ENCODE measurements at places on chromosomes 11 and 22.

- no peak for DNase-seq
These were observed 21.7 kb downstream of the CTTN start for GRCh38 chr11:70420008-70420464.

- DNase-seq, result no peak
These were observed 32.8 kb downstream of the KCNC1 start for GRCh38 chr11:17767301-17767885.

DNA sequence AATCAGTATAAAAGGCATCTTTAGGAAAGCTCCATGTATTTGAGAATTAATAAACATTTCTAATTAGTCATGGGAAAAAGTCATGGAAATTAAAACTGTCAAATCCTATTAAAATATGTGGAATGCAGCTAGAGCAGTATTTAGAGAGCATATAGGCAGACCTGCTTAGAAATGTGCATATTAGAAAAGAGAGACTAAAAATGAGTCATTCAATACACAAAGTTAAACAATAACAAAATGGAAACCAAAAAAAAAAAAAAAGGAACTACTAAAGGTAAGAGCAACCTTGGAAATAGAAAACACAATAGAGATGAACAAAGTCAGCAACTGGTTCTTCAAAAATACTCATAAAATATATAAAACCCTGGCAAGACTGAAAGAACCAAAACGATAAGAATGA, 59.7 kb upstream of the RASSF10 start:
- no peak for DNase-seq

GRCh38 chr22:17057959-17058814, 26.6 kb upstream of the IL17RA start:
- peak; percentile 33 for DNase-seq

DNA sequence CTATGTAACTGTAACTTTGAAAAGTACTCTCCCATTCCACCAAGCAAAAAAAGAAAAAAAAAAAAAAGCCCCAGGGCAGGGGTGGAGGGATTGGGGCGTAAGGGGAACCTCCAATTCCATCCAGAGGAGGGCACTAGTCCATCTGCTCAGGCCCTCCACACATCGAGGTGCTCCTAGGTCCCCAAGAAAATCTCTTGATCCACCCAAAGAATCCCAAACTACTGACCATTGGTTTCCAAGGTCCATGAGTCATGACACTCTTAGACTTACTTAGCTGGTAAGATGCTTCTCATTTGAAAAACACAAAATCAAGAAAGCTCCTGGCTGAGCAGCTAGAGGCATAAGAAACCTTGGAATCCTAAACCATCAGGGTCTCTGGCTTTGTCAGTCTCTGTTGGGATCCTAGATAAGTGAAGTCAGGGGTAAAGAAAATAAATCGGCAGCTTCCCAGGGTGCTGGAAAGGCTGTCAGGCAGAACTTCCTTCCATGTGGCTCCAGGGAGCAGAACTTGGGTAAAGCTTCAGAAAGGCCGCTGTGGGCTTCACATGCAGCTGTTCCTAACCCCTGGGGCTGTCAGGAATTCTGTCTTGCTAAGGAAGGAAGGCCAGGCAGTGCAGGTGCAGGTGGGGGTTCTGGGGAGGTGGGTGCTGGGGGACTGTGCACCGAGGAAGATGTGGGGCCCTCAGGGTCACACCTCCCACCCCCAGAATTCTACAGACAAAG, 49.4 kb upstream of the ADA2 start:
- no peak for DNase-seq

DNA sequence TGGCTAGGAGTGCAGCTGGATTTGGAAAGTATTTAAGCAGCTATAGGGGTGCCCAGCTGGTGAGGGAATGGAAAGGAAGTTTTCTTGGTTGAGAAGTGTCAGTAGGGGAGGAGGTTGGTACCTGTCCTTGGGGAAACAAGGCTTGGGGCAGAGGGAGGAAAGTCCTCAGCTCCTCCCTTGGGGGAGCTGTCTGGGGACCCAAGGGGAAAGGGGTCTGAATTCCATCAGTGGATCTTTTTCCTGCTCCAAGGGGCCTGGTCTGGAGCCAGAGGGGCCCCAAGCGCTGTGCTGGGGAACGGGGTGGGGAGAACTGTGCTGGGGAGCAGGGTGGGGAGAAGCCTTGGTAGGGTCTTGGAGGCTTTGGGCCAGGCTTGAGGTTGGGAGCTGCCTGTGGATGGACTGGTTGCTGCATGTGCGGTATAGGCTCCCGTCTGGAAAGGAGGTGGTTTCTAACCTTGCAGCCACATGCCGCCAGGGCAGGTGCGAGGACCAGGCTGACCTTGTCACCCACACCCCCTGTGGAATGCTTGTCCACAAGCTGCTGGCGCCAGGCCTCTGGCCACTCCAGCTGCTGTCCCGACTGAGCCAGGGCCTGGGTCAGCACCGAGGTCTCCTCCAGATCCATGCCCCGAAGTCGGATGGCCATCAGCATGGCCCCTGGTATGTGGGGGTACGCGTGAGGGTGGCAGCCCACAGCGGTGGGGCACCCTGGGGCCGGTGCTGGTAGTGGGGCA, 963 bp downstream of the TYMP start:
- DNase-seq, result no peak

DNA sequence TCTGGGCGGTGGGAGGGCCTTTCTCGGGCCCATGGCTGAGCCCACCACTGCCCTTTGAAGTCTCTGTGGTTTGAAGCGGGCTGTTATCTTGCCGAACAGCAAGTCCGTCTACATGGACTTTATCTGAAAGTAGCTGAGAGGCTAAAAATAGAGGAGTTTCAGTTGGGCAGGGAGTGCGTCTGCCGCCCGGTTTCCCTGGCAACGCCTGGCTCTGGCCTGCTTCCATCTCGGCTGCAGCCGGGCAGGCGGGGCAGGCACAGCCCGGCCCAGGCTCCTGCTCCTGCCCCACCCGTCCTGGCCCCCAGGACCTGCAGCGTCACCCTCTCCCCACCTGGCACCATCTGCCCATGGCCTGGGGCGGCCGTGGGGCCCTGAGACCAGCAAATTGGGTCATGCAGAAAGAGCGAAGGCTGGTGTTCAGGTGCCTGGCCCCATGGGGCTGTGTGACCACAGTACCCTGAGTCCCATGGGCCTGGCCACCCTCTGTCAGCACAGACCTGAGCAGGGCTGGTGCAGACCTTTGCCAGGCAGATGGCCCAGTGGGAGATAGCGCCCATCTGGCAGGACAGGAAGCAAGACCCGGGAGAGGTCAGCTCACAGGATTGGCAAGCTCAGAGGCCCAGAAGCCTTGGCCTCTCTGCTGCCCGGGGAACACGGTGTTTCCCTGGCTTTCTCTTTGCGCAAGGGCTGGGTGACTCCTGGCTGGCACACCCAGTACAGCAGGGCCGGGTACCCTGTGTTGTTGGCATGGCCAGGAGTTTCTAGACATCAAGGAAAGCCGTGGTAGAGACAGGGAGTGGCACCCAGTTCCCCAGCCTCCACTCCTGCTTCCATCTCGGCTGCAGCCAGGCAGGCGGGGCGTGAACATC, 79.1 kb upstream of the KCNQ1OT1 start:
- peak; percentile 7 for DNase-seq

DNA sequence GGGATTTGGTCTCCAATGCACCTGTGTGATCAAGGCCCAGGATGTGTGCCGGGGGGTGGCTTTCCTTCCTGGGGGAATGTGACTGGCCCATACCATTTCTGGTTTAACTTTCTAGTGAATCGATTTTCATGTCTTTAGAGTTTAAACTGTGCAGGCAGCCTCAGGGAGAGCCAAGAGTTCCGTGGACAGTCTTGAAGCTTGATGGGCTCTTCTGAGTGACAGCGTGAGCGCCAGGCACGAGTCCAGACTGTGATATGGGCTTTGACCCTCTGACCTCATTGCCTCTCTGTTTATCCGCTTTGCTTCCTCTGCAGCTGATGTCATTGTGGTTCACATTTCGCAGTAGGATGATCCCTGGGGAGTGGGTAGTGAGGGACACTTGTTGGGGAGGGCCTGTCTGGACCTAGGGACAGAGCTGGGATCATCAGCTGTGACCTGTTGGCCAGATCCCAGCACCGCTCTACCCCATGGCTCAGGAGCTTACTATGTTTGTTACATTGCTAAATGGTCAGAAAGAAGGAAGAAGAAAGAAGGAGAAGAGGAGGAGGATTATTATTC, 80.6 kb upstream of the CLDN5 start:
- no peak for DNase-seq

- DNase-seq, result no peak
These were observed 615.9 kb upstream of the FAT3 start for GRCh38 chr11:91608677-91609076.

- no peak for DNase-seq
These were observed 15.9 kb downstream of the PICALM start for GRCh38 chr11:86052693-86053641.

- no peak for DNase-seq
These were observed 566 bp downstream of the DDB1 start for GRCh38 chr11:61332281-61332796.

GRCh38 chr11:123357990-123358827, 71.9 kb upstream of the GRAMD1B start:
- DNase-seq, result no peak

DNA sequence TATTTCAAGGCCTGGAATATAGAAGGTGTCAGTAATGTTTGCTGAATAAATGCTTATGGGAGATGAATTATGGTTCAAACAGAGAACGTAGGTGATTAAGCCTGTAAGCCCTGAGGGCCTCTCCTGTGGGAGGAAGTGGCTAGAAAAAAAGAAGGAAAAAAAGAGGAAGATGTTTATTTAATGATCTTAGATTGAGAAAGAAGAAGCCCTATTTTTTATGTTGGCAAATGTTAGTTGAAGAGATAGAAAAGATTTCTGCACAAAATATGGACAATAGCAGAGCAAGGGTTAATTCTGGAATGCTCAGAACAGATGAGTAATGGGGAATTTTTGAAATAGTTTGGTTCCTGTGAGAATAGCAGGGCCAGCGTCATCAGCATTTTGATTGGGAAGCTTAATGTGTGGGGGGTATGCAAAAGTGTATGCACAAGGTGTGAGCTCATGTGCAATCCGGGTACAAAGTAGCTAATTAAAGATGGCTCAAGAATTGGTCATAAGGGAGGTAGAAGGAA, 95.7 kb downstream of the TEAD1 start:
- DNase-seq, result no peak

- DNase-seq, result no peak
These were observed 993.3 kb downstream of the BRD1 start for GRCh38 chr22:48834404-48834803.

- DNase-seq, result no peak
These were observed 767.9 kb upstream of the API5 start for GRCh38 chr11:42543844-42544419.

DNA sequence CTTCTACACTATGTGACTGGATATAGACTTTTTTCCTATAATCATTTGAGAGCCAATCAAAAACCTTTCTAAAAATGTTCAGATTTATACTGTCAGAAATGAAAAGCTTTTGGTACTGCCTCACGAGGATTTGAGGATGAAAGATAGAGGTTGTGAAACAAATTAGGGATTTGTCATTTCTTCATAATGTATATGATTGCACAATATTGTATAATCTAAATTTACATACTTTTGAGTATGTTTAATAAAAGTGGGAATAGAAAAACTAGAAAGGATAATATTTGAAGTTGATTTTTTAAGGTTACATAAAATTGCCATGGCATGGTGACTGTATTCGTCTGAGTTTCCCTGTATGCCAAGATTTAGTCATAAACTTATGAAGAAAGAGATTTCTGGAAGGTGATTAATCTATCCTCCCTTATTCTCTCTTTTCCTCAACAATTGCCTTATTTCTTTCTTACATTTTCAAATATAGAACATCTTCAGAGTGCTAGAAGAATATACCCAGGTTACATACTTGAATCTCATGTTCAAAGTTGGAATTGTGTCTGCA, 56.2 kb downstream of the CASP12 start:
- no peak for DNase-seq

DNA sequence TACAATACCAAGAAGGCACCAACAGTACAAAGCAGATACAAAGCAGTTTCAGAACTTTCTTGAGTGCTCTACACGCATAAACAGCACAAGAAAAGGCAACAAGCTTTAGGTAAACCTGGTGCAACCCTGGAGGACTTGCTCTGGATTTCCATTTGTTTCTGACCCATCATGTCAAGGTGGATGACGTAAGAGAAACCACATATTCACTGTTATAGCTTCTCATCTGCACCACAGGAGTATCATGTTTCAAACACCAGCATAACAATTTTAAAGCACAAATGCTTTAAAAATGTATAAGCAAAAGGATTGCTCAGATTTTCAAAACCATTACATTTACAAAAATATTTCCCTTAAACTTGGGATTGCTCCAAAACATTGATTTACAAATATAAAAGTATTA, 25.0 kb upstream of the YPEL1 start:
- peak; percentile 69 for DNase-seq

GRCh38 chr11:119107538-119108145, 498 bp downstream of the C2CD2L start:
- no peak for DNase-seq

GRCh38 chr22:32544953-32545558, 70.4 kb downstream of the FBXO7 start:
- DNase-seq, result no peak

DNA sequence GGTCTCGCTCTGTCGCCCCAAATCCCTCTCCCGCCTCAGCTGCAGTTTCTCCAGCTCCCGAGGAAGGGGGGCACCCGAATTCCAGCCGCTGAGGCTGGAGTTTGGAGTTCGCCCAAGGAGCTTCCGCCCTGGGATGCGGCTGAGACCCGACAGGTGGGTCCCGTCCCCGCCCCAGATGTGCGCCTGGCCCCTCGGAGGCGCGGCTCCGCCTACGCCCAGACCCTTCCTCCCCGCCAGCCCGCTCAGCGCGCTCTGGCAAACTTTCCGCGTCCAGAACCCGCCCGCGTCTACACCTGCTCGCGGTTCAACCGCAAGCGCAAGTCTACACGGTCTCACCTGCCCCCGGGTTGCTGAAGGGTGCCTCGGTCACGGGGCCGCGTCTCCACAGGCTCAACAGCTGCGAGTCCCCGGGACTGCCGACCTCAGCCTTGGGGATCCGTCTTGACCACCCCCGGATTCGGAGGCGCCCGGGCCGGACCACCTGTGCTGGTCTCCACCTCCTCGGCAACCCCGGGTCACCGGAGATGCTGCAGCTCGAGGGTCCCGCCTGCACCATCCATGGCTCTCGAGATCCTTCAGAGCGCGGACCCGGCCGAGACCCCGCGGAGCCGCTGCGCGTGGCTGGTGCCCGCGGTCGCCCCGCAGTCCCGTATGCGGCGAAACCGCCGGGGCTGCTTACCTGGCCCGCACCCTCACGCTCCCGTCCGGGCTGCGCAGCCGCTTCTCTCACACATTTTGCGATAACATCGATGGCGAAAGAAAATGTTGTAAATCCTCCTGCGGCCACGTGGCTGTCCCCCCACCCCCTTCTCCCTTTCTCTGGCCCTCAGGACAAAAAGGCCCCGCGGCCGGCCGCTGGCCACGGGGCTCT, 63.6 kb downstream of the NFAM1 start:
- no peak for DNase-seq

GRCh38 chr11:66022401-66023185, 3.7 kb downstream of the CATSPER1 start:
- peak; percentile 63 for DNase-seq

GRCh38 chr11:65243797-65244196, 18.0 kb upstream of the POLA2 start:
- DNase-seq, result no peak
